Activated CD8-positive, alpha-beta memory T cell treated with anti-CD3 and anti-CD28 coated beads for 1 hour (primary cell): ENCODE measurements at places on chromosomes 2 and 18.

GRCh38 chr18:34158881-34159690 lies 65.6 kb downstream of the NOL4 start:
- no peak for DNase-seq

GRCh38 chr18:8987241-8987640 lies 115.3 kb upstream of the NDUFV2 start:
- DNase-seq: no peak

- DNase-seq: no peak
These were observed 91.9 kb downstream of the PPP1R1C start for GRCh38 chr2:182077448-182078142.

GRCh38 chr18:31102941-31103340 lies 720 bp upstream of the DSC2 start:
- DNase-seq: no peak

DNA sequence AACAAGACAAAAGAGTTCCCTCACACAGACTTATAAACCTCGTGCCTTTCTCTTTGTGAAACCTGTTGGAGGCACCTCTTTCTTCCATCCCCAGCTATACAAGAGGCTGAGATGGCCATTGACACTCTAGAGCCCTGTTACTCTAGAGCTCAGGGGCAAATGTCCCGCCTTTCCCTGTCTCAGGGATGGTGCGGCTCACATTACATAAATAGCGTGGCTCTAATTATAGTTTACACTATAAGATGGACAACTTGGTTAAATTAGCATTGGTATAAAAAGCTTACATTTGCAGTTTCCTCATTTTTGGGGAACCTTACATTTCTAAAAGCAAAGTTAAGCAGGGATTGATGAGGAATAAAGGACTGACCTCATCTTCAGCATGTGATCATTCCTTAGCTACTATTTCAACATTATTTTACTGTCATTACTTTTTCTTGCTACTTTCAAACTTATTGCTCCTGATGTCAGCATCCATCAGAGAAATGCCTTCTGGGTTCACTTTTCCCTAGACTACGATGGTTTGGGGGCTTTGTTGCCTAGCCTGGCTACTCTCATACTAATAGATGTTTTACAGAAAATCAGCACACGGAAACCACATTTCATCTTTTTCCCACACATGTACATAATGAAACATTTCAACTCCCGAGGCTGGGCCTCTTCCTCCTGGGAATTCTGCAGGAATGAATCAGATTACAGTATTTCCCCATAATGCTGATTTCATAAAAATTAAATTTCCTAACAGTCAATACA lies 40.4 kb downstream of the FTCDNL1 start:
- no peak for DNase-seq

- no peak for DNase-seq
These were observed 84.5 kb upstream of the NOSTRIN start for GRCh38 chr2:168717790-168718502.
